Activated naive CD8-positive, alpha-beta T cell treated with anti-CD3 and anti-CD28 coated beads for 36 hours (primary cell): ENCODE measurements at places on chromosomes 2 and 18. TPM values are rescaled to one million over a fixed set of nuclear protein-coding genes. Genes with fewer than 3 reads are reported as not detected.
A peak's percentile ranks its signal among the peaks of the same experiment; 100 is the strongest.

DNA sequence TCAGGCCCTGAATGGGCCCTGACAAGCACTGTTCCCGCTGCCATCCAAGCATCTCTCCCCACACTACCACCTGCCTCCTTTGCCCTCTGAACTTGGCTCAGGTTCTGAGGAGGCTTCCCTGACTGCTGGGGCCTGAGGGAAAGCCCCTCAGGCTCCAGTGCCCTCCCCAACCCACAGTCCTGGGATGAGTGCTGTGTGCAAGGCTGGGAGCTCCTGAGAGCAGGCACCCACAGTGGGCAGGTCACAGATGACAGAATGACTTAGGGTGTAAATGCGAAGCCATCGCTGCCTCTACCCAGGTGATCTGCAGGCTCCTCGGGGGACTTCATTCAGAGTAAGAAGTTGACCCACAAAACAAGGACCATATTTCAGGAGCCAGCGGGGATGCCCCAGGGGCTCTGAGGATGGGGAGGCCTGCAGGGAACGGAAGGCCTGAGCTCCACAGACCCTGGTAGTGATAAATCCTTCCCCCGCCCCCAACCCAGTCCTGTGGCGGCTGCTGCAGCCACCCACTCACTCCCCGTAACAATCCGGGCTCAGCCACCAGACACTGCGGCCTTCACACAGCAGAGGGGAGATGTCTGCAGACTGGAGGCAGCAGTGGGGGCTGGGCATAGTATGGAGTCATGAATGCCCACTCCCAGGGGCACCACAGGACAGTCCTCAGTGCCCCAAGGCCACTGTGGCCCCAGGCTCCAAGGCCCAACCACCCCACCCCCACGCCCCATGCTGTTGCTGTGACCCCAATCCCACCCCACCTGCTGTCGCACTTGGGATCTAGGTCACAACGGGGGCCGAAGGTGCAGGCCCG is 8.9 kb downstream of the BIN1 start:
- H3K4me1 ChIP-seq, result peaks cover 13% of the 10 kb centered on the region
- H3K27me3 ChIP-seq, result no peaks in the 10 kb centered on the region
- no peak overlapping the region for H3K4me3 ChIP-seq
- no peak overlapping the region for H3K27ac ChIP-seq
- DNase-seq, result no peak

GRCh38 chr18:3453540-3454364 is 3.8 kb downstream of the TGIF1 start:
- peaks cover 45% of the 10 kb centered on the region for H3K4me1 ChIP-seq
- DNase-seq, result peak; percentile 29
- H3K27ac ChIP-seq, result peak overlapping the region; percentile 99
- H3K36me3 ChIP-seq, result peaks cover 28% of the 10 kb centered on the region

- peaks cover 10% of the 10 kb centered on the region for H3K4me1 ChIP-seq
- no peak overlapping the region for H3K4me3 ChIP-seq
- no peak overlapping the region for H3K27ac ChIP-seq
- H3K36me3 ChIP-seq, result no peaks in the 10 kb centered on the region
- no peaks in the 10 kb centered on the region for H3K27me3 ChIP-seq
Observed at GRCh38 chr2:84496386-84496785, 19.9 kb upstream of the DNAH6 start.

GRCh38 chr18:10565835-10566234 is 40.0 kb downstream of the NAPG start:
- H3K4me1 ChIP-seq, result no peaks in the 10 kb centered on the region
- DNase-seq, result no peak
- H3K4me3 ChIP-seq, result no peak overlapping the region
- no peak overlapping the region for H3K27ac ChIP-seq

DNA sequence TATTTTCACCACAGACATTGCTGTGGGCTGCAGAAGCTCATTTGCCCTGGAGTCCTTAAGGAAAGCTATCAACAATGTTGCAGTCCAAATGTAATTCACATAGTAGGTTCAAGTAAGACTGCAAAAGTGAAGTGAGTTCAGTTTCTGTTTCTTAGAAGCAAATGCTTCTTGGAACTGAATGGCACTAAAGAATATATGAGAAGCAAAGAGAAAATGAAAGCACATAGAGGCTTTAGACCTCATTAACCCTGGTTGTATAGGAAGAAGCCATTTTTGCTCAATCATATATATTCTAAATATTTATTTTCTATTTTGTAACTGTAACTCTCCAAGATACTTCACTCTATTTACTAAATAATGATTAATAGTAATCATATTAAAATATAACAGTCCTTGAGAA is 292.0 kb downstream of the ZNF804A start:
- no peak overlapping the region for H3K4me3 ChIP-seq
- H3K4me1 ChIP-seq, result no peaks in the 10 kb centered on the region
- no peak overlapping the region for H3K27ac ChIP-seq

GRCh38 chr2:192051533-192051932 is 143.2 kb downstream of the TMEFF2 start:
- H3K27ac ChIP-seq, result no peak overlapping the region
- H3K27me3 ChIP-seq, result no peaks in the 10 kb centered on the region
- H3K36me3 ChIP-seq, result no peaks in the 10 kb centered on the region

GRCh38 chr2:1884933-1885580 is 140.7 kb upstream of the PXDN start:
- DNase-seq, result no peak
- H3K4me1 ChIP-seq, result no peaks in the 10 kb centered on the region
- no peaks in the 10 kb centered on the region for H3K36me3 ChIP-seq

GRCh38 chr2:44397447-44398175 is 35.9 kb downstream of the CAMKMT start:
- H3K27ac ChIP-seq, result no peak overlapping the region
- H3K4me1 ChIP-seq, result peaks cover 9% of the 10 kb centered on the region
- no peaks in the 10 kb centered on the region for H3K27me3 ChIP-seq
- no peak for DNase-seq
- peaks cover 6% of the 10 kb centered on the region for H3K36me3 ChIP-seq

The SLC14A1 gene
- 1.4 TPM for total RNA-seq

The DSC2 gene
- 0.26 TPM for total RNA-seq

The ITGB6 gene
- total RNA-seq, result not detected

The XDH gene
- not detected for total RNA-seq

The SP5 gene
- total RNA-seq, result not detected

The G6PC2 gene
- not detected for total RNA-seq
